EL (cell line): ENCODE measurements at places on chromosomes 7 and 10.
A peak's percentile ranks its signal among the peaks of the same experiment; 100 is the strongest.

- no peak for DNase-seq
These were observed 148.5 kb downstream of the ARHGAP22 start for GRCh38 chr10:48456361-48456804.

DNA sequence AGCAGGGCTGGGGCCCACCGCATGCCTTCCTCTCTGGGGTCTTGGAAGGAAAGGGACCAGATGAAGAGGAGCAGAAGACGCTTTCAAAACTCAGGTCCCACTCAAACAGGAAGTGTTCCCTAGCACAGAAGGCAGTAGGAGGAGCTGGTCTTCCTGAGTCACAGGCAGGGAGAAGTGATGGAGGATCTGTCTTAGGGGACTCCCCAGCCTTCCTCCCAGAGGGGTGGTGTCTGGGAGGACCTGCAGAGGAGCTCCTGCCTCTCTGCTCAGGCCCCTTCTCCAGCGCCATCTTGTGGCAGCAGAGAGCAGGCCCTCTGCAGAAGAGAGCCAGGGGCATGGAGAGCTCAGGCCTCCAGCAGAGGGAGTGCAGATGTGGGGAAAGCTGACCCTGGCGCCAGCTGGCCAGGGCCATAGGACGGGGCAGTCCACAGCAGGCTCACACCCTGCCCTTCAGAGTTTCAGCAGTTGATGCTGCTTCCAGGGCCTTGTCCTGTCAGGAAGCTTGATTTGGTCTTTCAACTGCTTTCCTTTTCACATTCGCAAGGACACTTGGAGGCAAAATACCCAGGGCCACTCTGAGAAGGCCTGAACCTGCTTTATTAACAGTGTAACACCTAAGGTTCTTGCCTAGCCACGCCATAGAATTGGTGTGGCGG, 62.2 kb upstream of the TARP start:
- peak; percentile 95 for DNase-seq

DNA sequence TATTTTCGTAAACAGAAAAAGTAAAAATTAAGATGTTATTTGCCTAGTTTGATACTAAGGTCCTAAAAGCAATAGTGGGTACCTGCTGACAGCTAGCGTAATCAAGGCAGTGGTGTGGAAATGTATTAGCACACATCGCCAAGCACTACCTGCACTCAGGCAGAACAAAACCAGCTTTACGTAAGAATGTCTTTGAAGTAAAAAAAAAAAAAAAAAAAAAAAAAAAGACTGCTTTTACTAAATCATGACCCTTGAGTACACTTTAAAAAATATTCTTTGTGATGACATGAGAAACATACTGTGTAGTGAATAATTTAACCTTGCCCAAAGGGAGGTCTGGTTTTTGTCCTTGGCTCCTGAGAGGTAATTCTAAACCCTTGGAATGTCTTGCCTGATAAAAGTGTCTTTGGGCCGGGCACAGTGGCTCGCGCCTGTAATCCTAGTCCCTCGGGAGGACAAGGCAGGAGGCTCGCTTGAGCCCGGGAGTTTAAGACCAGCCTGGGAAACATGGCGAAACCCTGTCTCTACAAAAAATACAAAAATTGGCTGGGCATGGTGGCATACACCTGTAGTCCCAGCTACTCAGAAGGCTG, 12.7 kb downstream of the XRCC2 start:
- DNase-seq, result no peak

- DNase-seq, result no peak
These were observed 134.2 kb downstream of the ELFN1 start for GRCh38 chr7:1804310-1804709.

DNA sequence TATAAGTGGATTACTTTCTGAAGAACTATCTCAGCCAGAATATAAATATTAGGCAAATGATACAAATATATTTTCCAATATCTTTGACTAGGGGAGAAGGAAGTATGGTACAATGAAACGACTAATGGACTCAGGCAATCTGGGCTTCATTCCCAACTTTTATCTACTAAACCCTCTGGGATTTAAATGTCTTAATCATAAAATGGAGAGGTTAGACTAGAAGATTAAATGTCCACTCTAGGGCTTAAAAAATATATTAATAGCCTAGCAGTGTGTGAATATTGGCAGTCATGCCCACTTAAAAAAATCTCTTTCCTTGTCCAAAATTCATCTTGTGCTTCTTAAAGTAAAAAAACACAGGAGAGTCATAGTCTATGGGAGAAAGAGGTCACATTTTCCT, 98.3 kb downstream of the CTTNBP2 start:
- no peak for DNase-seq

DNA sequence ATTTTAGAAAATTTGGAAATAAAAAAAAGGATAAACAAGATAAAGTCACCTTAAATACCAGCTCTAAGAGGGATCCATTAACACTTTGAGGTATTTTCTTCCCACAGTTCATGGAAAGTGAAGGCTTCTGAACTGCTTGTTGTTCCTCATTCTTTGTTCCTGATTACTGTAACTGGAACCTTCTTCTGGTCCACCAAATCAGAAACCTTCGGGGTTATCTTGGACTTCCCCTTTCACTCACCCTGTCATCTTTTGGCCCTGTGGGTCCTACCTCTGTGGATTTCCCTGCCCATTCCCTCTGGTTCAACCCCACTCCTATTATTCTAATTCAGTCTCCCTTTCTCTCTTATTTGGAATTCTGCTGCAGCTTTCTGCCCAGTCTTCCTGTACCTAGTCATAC, 116.5 kb upstream of the PRPS1L1 start:
- DNase-seq, result no peak

DNA sequence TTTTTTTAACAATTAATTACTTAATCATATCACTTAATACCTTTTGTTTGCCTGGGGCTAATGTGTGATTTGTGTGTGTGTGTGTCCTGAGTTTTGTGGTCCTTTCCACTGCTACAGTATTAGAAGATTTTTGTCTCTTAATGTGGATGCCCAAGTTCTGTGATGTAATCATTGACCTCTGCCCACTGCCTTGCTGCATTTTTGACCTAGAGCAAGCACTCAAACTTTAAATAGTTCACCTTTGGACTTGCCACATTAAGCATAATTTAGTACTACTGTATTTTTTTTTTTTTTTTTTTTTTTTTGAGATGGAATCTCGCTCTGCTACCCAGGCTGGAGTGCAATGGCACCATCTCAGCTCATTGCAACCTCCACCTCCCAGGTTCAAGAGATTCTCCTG, 52.7 kb downstream of the VCL start:
- no peak for DNase-seq

GRCh38 chr10:74875966-74876365, 49.6 kb downstream of the KAT6B start:
- no peak for DNase-seq

GRCh38 chr7:45347804-45348203, 190.2 kb downstream of the RAMP3 start:
- DNase-seq, result peak; percentile 81

- no peak for DNase-seq
These were observed 3.2 kb upstream of the SFTPA2 start for GRCh38 chr10:79563426-79563825.

DNA sequence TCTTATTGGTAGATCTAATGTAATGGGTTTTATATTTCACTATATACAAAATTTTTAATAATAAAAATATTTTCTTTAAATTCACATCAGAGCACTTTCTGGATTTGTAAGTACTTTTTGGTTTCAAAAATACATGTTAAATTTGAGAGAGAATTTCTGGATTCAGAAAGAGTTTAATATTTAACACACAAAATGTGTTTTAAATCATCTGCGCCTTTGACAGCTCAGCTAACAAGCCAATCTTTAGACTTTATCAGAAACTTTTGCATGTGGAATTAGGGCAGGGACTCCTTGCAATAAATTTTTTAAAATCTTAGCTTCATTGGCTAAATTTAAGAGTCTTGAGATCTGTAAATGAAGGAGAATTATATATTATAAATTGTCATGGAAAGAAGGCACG, 32.7 kb upstream of the RHOBTB1 start:
- no peak for DNase-seq

DNA sequence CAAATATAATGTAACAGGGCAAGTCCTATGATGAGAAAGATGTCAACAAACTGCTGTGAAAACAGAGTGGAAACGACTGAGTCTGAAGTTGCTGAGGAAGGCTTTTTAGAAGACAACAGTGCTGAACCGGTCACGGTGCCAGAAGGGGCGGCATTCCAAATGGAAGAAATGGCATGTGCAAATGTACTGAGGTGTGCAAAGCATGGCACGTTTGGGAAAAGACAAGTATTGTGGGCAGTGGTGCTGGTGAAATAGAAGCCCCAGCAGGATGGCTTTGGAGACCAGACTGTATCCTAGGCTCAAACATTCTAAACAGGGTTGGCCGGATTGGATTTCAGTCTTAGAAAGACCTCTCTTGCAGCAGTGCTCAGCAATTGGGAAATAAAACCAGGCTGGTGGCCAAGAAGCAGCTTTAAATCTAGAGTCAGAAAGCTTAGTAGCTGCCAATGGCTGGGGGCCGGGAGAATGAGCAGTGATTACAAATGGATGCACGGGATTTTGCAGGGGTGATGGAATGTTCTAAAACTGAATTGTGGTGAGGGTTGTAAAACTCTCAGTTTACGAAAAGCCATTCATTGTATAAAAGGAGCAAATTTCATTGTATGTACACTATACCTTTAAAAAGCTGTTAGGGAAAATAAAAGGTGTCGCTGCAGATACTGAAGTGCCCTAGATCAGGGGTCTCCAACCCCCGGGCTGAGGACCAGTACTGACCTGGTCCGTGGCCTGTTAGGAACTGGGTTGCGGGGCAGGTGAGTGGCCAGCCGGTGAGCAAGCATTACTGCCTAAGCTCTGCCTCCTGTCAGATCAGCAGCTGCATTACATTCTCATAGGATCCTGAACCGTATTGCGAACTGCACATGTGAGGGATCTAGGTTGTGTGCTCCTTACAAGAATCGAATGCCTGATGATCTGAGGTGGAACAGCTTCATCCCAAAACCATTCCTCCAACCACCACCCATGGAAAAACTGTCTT, 141.6 kb downstream of the HIBADH start:
- DNase-seq, result no peak

DNA sequence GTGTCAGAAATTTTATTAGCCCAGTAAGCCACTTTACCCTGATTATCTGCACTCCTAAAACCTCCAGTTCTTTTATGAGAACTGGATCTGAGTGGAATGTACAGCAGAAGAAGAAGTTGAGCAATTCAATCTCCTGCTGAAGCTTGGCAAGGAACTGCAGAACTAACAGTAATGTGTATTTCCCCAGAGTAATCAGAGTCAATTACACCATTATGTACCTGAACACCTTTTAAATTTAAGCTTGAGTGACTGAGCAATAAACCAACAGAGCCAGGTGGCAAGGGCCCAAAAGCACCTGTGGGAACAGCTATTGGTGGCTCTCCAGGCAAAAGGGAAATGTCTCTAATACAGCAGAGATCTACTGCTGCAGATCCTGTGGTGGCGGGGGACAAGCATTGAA, 40.1 kb upstream of the AKR1C2 start:
- no peak for DNase-seq

GRCh38 chr7:76262683-76263402, 39.6 kb upstream of the HSPB1 start:
- peak; percentile 67 for DNase-seq

- no peak for DNase-seq
These were observed 692.0 kb downstream of the PHTF2 start for GRCh38 chr7:78490524-78490923.

- no peak for DNase-seq
These were observed 27.9 kb upstream of the COL1A2 start for GRCh38 chr7:94366832-94367231.

- no peak for DNase-seq
These were observed 130.8 kb downstream of the CALN1 start for GRCh38 chr7:72281308-72281707.

GRCh38 chr7:131045526-131045925, 282.1 kb upstream of the MKLN1 start:
- DNase-seq, result no peak

GRCh38 chr10:94213980-94214379, 148.8 kb downstream of the NOC3L start:
- DNase-seq, result no peak

DNA sequence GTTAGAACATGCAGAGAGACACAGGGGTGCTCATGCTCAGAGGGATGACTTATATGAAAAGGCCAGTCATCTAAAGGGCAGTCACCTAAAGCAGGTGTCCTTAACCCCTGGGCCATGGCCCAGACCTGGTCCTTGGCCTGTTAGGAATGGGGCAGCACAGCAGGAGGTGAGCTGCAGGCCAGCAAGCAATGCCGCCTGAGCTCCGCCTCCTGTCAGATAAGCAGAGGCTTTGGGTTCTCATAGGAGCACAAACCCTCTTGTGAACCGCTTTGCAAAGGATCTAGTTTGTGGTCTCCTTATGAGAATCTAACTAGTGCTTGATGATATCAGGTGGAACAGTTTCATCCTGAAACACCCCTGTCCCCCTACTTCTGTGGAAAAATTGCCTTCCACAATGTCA, 14.5 kb downstream of the ANKRD7 start:
- DNase-seq, result no peak

GRCh38 chr7:80950550-80950967, 31.7 kb upstream of the SEMA3C start:
- DNase-seq, result no peak

DNA sequence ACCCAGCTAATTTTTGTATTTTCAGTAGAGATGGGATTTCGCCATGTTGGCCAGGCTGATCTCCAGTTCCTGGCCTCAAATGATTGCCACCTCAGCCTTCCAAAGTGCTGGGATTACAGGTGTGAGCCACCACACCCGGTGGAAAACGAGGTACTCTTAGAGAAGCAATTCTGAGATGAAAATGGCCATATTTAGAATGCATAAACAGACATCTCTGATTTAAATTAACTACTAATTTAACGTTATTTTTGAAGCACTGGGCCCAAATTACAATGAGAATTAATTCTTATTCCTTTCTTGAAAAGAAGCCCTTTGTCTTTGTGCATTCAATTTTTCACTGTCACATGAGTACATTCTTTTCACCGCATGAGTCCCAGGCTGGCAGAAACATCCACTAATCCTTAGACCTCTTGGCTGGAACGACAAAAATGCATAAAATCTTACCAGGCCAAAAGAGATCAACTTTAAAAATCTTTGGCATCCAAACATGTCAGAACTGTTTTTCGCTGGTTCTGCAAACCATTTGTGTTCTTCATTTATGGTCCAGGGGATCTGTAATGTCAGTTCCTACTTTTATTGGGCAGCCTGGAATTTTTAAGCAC, 60.1 kb upstream of the CAPZA2 start:
- DNase-seq, result peak; percentile 81

GRCh38 chr10:72034040-72034499, 54.3 kb downstream of the SPOCK2 start:
- no peak for DNase-seq
